ENCODE measurements at places on chromosomes 3 and 15.

DNA sequence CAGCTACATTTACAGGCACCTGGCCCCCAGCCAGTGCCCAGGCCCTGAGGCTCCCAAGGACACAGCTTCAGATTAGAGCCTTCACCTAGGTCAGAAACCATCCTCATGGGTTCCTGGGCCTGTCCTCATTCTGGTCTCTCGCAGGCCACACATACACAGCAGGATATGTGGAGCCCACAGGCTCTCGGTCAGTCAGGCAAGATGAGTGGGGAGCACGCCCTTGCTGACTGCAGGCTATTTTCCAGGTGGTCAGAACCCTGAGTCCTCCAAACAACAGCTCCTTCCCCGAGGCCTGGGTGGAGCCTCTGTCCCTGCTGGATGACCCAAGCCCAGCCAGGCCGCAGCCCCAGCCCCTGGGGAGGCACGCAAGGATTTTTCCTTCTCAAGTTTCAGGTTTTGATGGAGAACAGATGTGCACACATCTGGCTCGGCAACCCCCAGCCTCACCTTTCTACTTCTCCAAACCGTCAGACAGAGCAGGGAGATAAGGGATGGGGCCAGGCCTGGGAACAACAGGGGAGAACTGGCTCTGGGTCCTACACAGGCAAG, 1.6 kb downstream of the STRA6 start:
- no peak for DNase-seq

GRCh38 chr15:74978503-74978902, 16.9 kb upstream of the SCAMP5 start:
- no peak for DNase-seq

DNA sequence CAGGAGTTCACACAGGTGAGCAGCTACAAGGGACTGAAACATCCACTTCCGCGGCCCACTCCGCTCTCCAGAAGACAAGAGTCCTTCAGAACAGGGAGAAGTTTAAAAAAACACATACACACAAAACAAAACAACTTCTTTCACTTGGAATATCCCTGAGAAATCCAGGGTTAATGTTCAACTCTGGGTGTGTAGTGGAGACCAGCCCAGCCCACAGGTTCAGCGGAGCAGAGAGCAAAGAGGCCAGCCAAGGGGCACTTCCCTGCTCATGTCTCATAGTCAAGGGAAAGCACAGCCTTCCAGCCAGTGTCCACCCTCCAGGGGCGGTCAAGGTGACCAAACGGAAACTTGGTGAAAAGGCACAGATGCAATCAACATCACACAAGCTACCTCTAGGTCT, 41.6 kb downstream of the WNT5A start:
- DNase-seq, result no peak

GRCh38 chr15:59553879-59554735, 57.5 kb upstream of the GCNT3 start:
- no peak for DNase-seq

DNA sequence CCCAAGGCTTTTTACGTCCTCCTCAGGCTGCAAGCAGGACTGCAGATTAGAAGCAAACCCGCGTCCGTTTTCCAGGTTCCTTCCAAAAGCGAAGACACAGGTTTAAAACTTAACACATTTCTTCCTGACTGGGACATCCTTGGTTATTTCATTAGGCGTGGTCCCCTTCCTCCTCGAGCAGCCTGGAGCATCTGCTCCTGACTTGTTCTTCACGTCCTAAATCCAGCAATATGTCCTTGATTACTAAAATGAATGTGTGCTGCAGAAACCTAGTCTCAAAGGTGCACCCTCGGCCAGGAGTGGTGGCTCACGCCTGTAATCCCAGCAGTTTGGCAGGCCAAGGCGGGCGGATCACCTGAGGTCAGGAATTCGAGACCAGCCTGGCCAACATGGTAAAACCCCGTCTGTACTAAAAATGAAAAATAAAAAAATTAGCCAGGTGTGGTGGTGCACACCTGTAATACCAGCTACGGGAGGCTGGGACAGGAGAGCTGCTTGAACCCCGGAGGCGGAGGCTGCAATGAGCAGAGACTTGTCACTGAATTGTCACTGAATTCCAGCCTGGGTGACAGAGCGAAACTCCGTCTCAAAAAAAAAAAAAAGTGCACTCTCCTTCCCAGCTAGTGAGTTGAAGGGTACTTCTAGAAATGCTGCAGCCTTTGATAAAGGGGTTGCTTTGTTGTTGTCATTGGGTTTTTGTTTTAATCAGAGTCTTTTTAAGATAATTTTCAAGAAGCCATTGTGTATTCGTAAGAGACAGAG, 842 bp upstream of the LRIG1 start:
- DNase-seq, result no peak

- DNase-seq, result no peak
These were observed 85.1 kb downstream of the OXNAD1 start for GRCh38 chr3:16349986-16350596.

DNA sequence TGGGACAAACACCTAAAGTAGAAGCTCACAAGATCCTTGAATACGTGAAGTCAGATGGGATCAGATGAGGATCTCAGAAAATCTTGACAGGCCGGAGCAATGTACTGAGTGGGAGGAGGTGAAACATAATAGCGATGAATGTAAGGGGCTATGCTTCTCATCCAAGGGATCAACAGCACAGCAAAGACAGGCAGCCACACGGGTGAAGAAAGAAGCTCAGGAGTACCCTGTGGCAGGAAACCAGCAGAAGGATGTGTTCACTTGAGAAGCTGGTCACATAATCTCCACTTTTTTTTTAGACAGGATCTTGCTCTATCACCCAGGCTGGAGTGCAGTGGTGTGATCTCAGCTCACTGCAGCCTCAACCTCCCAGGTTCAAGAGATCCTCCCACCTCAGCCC, 92.4 kb downstream of the MEGF11 start:
- no peak for DNase-seq

- no peak for DNase-seq
These were observed 539.7 kb upstream of the IL12A start for GRCh38 chr3:159448902-159449301.

GRCh38 chr3:21682206-21682605, 68.8 kb downstream of the ZNF385D start:
- DNase-seq, result no peak

- no peak for DNase-seq
These were observed 159.4 kb downstream of the KLF13 start for GRCh38 chr15:31485911-31486461.

DNA sequence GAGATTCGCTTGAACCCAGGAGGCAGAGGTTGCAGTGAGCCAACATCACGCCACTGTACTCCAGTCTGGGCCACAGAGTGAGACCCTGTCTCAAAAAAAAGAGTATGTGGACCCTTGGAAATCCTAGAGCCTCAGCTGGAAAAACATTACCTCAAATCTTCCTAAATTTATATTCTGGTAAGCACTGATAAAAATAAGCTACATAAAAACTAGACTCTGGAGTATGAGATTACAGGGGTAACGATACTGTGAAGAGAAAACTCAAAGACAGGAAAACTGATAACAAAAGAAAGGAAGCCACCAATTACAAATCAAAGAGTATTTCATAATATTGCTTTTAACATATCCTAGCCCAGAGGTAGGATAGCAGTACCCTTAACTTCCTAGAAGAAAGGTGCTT, 30.3 kb downstream of the SETD2 start:
- no peak for DNase-seq

- DNase-seq, result no peak
These were observed 37.0 kb upstream of the LMCD1 start for GRCh38 chr3:8464668-8465067.

DNA sequence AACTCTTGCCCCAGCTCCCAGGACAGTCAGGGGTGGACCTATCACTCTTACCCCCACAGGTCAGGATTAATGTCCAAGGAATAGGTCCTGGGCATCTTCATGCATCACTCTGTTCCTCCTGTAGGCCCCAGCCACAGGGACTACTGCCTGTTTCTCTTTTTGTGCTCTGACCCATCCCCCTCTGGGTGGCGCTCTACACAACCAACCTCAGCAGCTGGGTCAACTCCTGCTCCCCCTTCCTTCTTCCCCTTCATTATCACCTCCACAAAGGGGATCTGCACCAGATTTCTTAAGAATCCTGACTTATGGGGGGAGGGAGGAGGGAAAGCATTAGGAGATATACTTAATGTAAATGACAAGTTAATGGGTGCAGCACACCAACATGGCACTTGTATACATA, 12.2 kb upstream of the TRANK1 start:
- DNase-seq, result no peak

- DNase-seq, result no peak
These were observed 3.8 kb upstream of the ZNF385D start for GRCh38 chr3:21754839-21755238.

DNA sequence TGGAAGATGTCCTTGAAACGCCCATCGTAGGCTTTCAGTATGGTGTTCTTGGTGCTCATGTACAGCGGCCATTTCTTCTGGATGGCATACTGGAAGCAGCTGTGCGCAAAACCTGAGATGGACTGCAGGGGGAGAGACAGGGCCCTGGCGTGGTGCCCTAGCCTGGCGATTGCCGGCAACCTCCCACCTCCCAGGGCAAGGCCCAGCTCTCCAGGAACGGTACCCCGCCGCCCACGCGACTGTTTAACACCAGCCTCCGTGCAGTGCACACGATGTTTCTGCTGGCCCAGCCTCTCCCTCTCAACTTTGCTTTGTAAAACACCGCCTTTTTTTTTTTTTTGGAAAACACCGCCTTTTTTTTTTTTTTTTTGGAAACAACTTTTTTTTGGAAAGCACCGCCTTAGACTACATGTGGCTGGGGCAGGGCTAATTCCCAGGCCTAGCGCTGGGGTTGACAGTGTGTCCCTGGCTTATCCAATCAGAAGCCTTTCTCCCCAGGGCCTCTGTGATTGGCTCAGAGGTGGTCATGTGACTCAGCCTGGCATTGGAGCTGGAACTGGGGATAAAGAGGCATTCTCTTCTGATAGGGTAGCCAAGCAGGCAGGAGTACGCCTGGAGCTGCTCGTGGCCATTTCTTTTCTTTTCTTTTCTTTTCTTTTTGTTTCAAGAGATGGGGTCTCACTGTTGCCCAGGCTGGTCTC, 14.7 kb downstream of the IDH2 start:
- DNase-seq, result no peak

- DNase-seq, result no peak
These were observed 92.6 kb upstream of the ZBTB20 start for GRCh38 chr3:115239717-115240116.

DNA sequence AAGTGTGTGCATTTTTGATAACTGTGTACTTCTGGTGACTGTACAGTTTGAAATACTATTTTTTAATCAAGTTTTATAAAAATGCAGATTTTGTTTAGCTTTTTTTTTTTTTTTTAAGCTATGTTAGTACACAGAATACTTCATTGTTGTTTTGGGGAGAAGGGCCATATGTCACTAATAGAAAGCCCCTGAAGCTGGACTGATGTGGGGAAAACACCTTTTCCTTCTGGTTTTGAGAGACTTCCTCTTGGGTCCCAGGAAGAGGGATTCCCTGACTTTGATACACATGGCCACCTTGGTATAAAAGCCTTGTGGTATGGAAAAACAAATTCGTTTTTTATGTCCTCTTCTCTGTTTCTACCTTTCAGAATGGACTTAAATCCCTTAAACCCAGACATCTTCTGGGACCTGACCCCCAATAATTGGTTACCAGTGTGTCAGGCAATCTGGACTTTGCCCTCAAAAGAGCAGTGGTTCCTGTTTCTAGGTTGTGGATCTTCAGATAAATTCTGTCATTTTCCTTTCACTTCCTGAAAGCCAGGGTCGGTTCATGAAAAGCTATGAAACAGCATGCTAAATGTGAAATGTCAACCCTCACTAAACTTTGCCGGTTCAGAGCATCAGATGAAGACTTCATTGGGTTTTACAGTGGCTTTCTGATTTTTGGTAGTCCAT, 31.1 kb upstream of the BLOC1S6 start:
- no peak for DNase-seq

DNA sequence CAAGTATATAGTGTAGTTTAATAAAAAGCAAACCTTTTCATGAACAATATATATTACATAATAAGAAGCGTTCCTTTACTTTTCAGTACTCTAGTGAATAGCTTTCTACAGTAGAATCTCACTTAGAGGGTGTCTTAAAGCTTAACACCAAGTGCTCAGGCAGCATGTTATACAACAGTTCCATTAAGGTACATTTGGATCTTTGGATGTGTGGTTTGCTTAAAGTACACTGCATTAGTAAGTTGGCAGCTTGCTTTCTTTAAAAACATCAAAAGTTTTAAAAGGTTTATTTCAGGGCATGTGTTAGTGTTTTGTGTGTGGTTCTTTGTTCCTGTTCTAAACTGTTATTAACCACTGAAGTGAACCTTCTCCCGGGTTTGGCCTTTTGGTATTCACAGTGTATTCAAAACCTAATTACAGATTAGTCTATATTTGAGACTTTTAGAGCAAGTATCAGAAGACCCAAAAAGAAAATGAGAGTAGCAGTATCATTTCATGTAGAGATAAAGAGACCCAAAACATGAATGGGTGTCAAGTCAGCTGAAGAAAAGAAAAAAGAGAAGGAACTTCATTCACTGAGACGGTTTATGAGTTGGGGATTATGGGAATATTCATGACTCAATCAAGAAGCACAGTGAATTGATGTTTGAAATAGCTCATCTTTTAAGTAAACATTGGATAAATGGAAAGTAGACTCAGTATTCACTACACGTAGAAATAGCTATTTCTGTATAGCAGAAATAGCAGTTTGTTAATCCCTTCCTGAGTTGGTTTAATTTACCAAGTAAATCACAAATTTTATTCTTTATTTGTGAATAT, 93.9 kb downstream of the OPA1 start:
- DNase-seq, result no peak

GRCh38 chr3:129016356-129016719, 15.2 kb downstream of the EFCC1 start:
- no peak for DNase-seq

GRCh38 chr3:119557877-119558269, 1.5 kb downstream of the CD80 start:
- no peak for DNase-seq

GRCh38 chr3:150840802-150841515, 64.3 kb downstream of the MINDY4B start:
- no peak for DNase-seq

- DNase-seq, result no peak
These were observed 3.1 kb upstream of the SMAD6 start for GRCh38 chr15:66698971-66699370.

DNA sequence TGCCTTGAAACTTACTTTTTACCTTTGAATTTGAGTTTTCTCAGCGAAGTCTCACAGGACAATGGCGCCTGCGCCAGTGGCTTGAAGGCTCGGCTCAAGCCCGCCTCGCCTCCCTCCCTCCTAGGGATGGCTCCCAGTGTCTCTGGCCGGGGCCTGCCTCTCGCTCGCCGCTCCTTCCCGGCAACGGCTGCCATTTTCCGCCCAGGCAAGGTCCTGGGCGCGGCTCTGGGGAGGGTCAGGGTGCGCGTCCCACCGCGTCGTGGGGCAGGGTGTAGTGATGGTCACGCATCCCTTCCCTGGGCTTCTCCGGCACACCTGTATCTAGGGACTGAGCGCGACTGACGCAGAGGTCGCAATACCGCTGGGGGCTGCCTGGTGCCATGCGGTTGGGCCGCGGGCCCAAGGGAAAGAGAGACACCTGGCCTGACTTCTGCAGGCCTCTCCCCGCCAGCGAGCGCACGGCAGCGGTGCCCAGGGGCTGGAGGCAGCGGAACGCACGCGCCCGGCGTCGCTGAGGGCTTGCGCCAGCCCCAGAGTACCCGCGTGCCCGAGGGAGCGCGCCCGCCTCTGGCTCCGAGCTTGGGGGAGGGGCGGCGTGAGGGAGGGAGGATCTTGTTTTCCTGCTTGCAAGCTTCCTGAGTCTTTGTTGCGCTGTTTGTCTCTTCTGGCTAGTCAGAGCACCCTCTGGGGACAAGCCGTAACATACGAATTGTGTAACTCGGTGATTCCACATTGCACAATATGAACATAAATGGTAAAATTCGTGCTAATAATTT, 20.7 kb upstream of the FEM1B start:
- DNase-seq, result peak; percentile 45

Measured in GM06990 (cell line).